ENCODE measurements at places on chromosomes 13 and 19. TPM values are rescaled to one million over a fixed set of nuclear protein-coding genes. Genes with fewer than 3 reads are reported as not detected.

The CLASRP gene
- total RNA-seq: 5.3 TPM

The C13orf42 gene
- under 0.01 TPM for total RNA-seq

The SOHLH2 gene
- total RNA-seq: 4.9 TPM

The SOX1 gene
- 4.5 TPM for total RNA-seq

The PEG3 gene
- 49.7 TPM for total RNA-seq

The DCT gene
- 0.41 TPM for total RNA-seq

The ZNF564 gene
- total RNA-seq: 32.6 TPM

The RNF17 gene
- total RNA-seq: 3.3 TPM

The CYP4F8 gene
- total RNA-seq: not detected

The TMEM272 gene
- 1.6 TPM for total RNA-seq

The MLNR gene
- total RNA-seq: not detected

The PROZ gene
- total RNA-seq: not detected

The NPHS1 gene
- total RNA-seq: 1.2 TPM

The SIGLEC5 gene
- total RNA-seq: under 0.01 TPM

The CGB1 gene
- total RNA-seq: not detected

The ZIC2 gene
- 2.4 TPM for total RNA-seq

The ATXN8OS gene
- 1.6 TPM for total RNA-seq

The ANGPTL8 gene
- not detected for total RNA-seq

The SSBP4 gene
- total RNA-seq: 69.3 TPM

The LINGO3 gene
- total RNA-seq: 0.82 TPM

The PCDH8 gene
- 72.2 TPM for total RNA-seq
